Stimulated activated naive CD4-positive, alpha-beta T cell (primary cell): ENCODE measurements at places on chromosomes 3 and 15.
A peak's percentile ranks its signal among the peaks of the same experiment; 100 is the strongest.

- DNase-seq: no peak
Measured at GRCh38 chr15:73628976-73629797, 4.0 kb downstream of the NPTN start.

- peak; percentile 99 for DNase-seq
Measured at GRCh38 chr3:167734498-167735232, at the start of gene PDCD10. TSS of gene PDCD10 (minus strand) at chr3:167734892. CDS start at chr3:167720157, 14,735 bp downstream.

- DNase-seq: no peak
Measured at GRCh38 chr3:58946875-58947274, 103.0 kb downstream of the CFAP20DC start.

DNA sequence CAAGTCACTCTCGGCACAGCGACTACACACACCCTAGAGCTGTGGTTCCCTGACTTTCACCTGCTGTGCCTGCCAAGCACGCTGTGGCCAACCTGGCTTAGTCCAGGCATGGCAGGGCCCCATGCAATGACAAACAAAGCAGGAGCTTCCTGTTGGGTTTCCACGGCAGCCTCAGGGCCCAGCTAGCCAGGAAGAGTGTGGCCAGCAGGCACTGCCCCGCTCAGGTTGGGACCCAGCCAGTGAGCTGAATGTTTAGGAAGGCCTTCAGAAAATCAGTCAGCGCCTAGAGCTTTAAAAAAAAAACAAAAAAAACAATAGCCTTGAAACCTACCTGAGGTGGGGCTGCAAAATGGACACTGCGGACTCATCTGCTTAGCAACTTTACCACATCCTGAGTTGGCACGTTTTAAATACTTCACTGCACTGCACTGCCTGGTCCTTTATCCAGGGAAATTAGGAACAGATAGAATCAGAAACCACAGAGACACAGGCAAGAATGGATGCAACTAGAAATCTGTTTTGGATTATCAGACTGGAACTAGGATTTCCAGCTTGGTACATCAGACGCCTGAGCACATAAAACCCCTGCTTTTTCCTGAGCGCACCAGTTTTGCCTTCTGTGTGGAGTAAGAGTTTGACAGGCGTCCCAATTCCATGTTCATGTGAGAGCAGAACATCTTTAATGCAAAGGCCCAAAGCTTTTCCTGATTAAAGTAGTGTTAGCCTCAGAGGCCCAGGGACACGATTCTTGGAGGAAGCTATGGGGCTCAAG, 36.2 kb upstream of the LDHAL6B start:
- no peak for DNase-seq

DNA sequence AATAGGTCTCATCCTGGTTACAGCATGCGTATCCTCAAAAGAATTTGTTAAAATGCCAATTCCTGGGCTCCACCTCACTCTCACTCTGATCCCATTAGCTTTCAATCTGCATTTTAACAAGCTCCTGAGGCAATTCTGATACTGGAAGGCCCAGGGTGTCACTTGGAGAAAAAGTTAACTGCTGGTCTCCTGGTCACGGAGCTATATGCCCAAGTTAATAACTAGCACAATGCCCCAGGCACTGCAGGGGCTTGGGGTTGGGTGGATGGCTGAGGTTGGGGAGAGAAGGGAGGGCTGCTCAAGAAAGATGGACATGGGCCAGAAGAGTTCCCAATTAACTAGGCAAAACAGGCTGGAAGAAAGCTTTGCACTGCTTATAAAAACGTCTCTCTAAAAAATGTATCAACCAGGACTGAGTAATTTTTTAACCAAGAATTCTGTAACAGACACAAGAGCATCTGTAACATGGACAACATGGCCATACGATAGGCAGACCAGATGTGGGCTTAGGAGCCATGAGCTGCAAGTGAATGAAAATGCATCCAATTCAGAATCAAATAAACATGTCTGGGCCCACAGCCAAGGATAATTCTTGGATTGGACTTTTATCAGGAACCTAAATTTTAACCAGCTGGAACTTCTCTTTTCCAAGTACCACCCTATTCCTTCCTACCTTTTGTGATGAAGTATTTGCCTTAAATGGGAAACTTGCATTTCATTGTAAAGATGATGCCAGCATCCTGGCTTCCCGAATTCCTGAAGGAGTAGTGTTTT, 4.2 kb downstream of the IL17RD start:
- DNase-seq: no peak

DNA sequence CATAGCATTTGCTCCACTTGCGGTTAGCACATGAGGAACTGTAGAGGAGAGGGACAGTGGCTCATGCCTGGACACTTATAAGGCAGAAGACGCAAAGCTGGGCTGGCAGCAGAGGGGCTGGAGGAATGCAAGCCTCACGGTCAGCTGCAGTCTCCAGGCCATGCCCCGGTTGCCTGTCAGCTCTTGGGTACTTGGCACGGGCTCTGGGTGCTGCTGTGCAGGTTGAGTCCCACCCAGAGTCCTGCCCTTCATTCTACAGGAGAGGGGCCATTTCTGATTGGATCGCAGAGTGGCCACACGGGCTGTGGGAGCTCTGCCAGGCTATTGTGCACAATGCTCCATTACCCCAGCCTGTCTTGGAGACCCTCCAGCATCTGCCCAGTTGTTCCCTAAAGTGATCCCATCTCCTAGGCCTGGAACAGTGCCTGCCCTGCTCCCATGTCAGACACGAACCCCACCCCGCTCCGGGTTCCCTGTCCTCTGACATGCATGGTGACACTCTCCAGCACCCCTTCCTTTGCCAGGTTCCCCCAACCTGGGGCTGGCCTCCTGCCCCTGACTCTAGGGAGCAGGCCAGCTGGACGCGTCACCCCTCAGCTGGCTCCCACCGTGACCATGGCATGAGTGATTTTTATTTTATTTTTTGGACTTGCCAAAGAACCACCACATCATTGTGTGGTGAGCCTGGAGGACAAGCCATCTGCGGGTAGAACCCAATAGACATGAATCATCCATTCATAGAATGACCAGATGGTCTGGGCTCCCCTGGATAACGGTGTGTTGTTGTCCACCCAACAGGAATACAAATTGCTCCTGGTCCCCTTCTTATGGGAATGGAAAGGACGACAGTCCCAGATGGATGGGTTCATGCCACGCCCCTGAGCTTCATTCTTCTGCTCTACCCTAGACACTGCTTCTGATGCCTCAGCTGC, 51.0 kb upstream of the KLF13 start:
- DNase-seq: no peak

- peak; percentile 55 for DNase-seq
Measured at GRCh38 chr3:49813497-49814174, at the start of gene UBA7. TSS of gene UBA7 (minus strand) at chr3:49813953. CDS start at chr3:49813787, 166 bp downstream.
